ENCODE measurements at places on chromosomes 4 and X. TPM values are rescaled to one million over a fixed set of nuclear protein-coding genes. Genes with fewer than 3 reads are reported as not detected.
A peak's percentile ranks its signal among the peaks of the same experiment; 100 is the strongest.

DNA sequence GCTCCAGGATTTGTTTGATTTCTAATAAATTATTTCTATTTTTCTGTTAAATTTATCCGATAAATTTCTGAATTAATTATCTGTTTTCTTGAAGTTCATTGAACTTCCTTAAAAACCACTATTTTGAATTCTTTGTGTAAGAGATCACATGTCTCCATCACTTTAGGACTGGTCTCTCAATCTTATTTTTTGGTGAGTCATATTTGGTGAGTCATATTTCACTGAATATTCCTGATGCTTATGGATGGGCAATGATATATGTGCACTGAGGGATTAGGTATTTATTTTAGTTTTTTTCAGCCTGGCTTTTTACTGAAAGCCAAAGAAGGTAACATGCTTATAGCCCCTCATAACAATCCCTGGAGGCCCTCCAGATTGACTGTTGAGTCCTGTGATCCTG is 48.5 kb upstream of the IL15 start:
- no peak overlapping the region for H3K4me3 ChIP-seq
- no peaks in the 10 kb centered on the region for H3K4me1 ChIP-seq
- DNase-seq, result no peak

DNA sequence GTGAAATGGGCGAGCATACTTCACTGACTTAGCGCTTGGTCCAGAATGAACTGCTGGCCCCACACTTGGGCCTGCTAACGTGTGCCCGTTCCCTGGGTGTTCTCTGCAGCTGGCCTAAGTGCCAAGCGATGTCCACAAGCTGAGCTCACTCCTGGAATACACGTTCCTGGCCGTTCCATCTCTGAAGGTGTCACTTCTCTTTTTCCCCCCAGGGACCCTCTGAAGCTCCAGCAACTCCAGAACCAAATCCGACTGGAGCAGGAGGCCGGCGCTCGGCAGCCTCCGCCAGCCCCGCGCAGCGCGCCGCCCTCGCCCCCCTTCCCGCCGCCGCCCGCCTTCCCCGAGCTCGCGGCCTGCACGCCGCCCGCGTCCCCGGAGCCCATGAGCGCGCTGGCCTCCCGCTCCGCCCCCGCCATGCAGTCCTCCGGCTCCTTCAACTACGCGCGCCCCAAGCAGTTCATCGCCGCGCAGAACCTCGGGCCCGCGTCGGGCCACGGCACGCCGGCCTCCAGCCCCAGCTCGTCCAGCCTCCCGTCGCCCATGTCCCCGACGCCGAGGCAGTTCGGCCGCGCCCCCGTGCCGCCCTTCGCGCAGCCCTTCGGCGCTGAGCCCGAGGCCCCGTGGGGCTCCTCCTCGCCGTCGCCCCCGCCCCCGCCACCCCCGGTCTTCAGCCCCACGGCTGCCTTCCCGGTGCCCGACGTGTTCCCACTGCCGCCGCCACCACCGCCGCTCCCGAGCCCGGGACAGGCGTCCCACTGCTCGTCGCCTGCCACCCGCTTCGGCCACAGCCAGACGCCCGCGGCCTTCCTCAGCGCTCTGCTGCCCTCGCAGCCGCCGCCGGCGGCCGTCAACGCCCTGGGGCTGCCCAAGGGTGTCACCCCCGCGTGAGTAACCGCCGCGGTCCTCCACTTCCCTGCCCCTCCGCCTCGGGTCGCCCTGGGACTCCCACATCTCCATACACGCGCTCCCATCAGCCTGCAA is 132.3 kb downstream of the CBR4 start:
- H3K36me3 ChIP-seq, result no peaks in the 10 kb centered on the region
- H3K27me3 ChIP-seq, result peaks cover 8% of the 10 kb centered on the region
- peak; percentile 76 for DNase-seq
- peak overlapping the region; percentile 97 for H3K4me3 ChIP-seq

DNA sequence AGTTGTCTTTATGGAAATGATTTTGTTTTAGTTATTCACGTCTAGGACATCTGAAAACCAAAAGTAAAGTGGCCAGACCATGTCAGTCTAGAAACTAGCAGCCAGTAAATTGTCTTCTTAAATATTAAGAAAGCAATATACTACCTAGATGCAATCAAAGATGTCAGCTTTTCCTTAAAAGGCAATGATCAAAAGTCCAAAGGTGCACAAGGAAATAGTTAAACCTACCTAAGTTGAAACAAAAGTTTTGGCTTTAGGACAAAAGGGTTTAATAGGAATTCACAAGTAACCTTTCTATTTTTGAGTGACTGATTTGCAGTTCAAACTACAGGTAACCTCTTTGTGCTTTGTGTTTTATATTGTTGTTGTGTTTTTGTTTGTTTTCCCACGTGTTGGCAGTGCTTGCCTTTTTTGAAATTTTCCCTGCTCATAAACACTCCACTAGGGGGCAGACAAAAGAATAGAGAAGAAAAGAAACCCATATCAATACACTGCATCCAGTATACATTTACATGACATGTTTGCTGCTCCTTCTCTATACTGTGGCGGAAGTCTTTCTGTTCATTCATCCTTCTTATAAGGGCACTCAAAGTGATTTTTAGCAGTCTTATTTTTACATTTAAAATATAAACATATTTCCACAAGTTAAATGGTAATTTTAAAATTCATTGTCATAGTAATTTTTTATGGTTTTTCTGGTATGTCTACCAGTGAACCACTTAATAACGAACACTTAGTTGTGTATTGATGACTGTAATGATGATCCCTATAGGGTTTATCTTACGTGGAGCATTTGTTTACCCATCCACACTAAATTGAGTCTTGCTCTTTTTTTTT is 62.7 kb downstream of the GAB1 start:
- no peaks in the 10 kb centered on the region for H3K36me3 ChIP-seq
- peaks cover 4% of the 10 kb centered on the region for H3K27me3 ChIP-seq
- H3K4me3 ChIP-seq, result no peak overlapping the region

The CXCL1 gene
- not detected for total RNA-seq

All from natural killer cell treated with Interleukin-12 subunit alpha and Interleukin-12 subunit beta and Interleukin-15 and Interleukin-18, amount 100 ng/mL, for 72 hours (primary cell).